ENCODE measurements at places on chromosomes 7 and 10.

GRCh38 chr10:27838361-27838760 lies 92.7 kb upstream of the MKX start:
- DNase-seq: no peak

DNA sequence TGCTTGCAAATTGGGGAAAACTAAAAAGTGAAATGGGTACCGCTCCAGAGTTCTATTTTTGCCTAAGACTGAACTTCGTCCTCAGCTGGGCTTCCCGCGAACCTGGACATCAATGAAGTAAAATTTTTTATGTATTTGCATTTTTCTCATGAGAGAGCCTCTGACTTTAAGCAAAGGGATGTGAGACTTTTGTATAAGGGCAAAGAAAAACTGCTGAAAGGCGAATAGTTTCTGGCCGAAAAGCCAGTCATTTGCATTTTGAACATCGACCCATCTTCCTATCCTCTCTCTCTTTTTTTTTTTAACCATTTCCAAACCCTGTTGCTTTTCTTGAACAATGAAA lies 573 bp downstream of the PMPCB start:
- DNase-seq: no peak

DNA sequence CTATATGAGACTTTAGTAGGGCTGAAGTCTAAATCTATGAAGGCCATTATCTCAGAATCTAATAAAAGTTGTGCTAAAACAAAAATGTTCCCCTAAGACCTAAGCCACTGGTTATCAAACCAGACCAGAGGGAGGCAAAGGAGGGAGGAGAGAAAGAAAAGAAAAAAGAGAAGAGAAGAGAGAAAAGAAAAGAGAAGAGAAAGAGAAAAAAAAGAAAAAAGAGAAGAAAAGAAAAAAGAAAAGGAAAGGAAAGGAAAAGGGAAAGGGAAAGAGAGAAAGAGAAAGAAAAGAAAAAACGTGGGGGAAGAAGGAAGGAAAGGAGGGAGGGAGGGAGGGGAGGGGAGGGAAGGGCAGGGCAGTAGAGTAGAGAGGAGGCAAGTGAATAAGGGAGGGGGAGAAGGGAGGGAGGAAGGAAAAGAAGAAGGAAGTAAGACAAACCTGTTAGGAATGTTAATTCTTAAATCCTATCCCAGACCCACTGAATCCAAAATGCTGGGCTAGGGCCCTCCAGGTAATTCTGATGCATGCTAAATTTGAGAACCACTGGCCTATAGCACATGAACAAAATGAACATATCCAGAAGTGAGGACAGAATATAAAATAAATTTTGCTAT lies 98.9 kb downstream of the TPK1 start:
- DNase-seq: no peak

DNA sequence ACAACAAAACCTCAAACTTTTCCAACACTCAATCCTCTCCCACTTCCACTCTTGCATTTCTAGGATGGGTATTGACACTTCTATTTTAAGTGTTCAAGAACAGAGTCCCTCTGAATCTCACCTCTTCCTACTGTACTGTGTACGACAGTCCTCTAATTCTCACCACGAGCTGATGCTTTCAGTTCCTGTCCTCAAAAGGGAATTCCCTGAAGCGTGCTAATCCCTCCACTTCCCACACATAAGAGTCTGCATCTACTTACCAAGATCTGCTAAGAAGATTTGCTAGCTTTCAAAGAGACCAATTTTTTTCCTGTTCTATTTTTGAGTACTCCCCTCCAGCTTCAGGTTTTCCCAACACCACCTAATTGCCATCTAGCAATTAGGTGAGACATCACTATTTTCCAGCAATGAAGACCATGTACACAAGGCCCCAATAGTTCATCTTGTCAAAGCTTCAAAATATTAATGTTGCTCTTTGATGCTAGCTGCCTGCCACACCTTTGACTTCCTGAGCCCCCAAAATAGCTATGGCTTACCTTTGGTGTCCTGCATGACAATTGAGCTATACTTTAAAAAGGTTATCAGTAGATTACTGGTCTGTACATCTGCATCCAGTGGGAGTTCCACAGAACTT lies 54.4 kb downstream of the ARMH3 start:
- no peak for DNase-seq

DNA sequence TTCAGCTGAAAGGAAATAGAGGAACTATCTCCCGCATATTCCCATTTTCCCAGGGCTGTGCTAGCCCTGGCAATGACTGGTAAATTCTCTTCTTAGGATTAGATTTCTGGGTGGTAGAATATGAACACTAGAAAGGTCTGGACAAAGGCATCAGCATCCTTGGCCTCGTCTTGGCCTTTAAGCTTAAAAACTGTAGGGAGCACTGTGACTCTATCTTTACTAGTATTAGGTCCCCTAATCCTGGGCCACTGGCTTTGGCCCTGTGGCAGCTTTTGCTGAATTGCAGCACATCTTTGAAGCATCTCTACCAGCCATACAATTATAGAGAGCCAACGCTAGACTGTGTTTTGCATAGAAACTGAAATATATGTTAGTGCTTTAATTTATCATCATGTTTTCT lies 41.5 kb upstream of the EBLN1 start:
- DNase-seq: no peak

- no peak for DNase-seq
These were observed 78.4 kb upstream of the UNC5B start for GRCh38 chr10:71133710-71134686.

DNA sequence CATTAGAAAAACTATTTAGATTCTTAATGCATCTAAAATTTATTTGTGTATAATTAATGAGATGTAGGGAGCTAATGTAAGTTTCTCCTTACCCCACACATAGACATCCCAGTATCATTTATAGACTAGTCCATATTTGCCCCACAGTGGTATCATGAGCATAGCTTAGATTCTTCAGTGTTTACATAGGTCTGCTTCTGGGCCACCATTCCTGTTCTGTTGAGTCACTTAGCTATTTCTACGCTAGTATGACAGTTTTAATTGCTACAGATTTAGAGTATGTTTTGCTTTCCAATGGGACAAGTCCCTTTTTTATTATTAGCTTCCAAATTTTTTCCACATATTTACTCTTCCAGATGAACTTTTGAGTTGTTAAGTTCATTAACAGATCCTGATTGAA lies 69.4 kb downstream of the MCMBP start:
- no peak for DNase-seq

- DNase-seq: no peak
These were observed 57.0 kb downstream of the P4HA1 start for GRCh38 chr10:73039635-73040034.

- DNase-seq: peak; percentile 12
These were observed 58.9 kb downstream of the SH2D4B start for GRCh38 chr10:80596391-80597257.

GRCh38 chr7:133742709-133743538 lies 384.2 kb upstream of the LRGUK start:
- DNase-seq: no peak

GRCh38 chr10:24690961-24691512 lies 32.6 kb downstream of the ARHGAP21 start:
- no peak for DNase-seq

- no peak for DNase-seq
These were observed 1.9 kb downstream of the UBN2 start for GRCh38 chr7:139232904-139233303.

GRCh38 chr10:7410862-7411670 lies at the start of gene SFMBT2:
Gene SFMBT2 (minus strand): TSS chr10:7411034. CDS start chr10:7381898, 29,136 bp downstream.
- DNase-seq: no peak

DNA sequence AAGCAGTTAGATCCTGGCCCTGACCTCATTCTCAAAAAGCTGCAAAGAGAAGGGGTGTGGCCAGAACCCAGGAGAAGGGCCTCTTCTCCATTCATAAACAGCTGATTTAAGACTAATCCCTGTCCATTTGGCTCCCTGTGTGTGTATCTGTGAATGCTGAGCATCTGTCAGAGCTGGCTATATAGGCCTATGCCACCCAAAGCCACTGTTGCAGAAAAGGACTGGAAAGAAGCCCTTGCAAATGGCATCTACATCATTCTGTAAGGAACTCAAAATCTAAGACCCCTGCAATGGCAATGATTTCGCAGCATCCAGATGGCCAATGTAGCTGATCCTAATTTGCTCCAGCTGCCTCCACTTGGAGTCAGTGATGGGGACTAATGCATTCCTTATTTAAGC lies 384.5 kb downstream of the KCNMA1 start:
- no peak for DNase-seq

- DNase-seq: no peak
These were observed 156.4 kb upstream of the MTPN start for GRCh38 chr7:136133551-136133950.

- no peak for DNase-seq
These were observed 17.4 kb downstream of the TRIM8 start for GRCh38 chr10:102661658-102662028.

DNA sequence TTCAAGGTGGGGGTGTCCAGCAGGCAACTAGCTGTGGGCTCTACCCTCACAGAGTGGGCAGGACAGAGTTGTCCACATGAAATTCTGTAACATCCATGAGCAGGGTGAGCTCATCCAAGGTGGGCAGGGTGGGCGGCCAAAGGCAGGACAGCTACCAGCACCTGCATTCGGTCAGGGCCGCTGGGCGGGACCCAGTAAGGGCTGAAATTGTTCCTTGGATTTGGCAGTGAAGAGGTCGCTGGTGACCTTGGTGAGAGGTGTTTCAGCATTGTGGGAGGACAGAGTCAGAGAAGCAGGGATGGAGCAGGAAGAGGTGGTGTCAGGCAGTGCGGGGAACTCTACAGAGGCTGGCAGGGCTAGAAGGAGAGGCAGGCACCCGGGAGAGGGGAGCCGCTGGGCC lies 23.9 kb downstream of the ADCYAP1R1 start:
- DNase-seq: no peak

GRCh38 chr7:50333221-50333651 lies 28.7 kb downstream of the IKZF1 start:
- DNase-seq: no peak

- DNase-seq: no peak
These were observed 1.6 kb downstream of the SUV39H2 start for GRCh38 chr10:14880229-14880628.

- no peak for DNase-seq
These were observed 30.0 kb upstream of the RAB11FIP2 start for GRCh38 chr10:118076705-118077104.

- peak; percentile 75 for DNase-seq
These were observed 86.1 kb downstream of the TRIM24 start for GRCh38 chr7:138546064-138546619.

- peak; percentile 72 for DNase-seq
These were observed 37.6 kb upstream of the TCF7L2 start for GRCh38 chr10:112912410-112912928.

DNA sequence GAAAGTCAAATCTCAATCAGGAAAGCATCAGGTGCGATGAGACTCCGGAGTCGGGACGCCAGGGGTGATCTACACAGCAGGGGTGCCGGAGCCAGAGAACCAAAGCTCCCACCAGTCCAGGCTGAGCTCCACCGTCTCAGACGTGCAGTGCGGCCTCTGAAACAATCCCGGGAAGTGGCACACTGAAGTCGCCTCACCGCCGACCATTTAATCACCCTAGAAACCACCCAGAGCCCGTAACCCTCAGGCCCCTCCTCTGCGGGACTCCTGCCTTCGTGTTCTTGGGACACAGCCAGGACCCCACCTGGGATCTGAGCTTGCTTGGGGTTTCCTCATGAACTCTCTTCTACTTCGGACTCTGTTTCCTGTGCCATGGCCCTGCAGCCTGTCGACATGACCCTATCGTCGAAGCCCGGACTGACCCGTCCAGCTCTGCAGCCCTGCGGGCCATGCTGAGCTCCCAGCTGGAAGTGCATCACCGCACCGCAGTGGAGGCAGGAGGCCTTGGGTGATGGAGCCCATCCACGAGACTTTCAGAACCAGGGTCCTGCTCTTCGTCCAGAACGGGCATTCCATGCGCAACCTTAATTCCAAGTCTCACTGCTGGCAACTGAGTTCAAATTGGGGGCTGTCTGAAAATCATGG lies 266.4 kb downstream of the PTPRN2 start:
- no peak for DNase-seq

DNA sequence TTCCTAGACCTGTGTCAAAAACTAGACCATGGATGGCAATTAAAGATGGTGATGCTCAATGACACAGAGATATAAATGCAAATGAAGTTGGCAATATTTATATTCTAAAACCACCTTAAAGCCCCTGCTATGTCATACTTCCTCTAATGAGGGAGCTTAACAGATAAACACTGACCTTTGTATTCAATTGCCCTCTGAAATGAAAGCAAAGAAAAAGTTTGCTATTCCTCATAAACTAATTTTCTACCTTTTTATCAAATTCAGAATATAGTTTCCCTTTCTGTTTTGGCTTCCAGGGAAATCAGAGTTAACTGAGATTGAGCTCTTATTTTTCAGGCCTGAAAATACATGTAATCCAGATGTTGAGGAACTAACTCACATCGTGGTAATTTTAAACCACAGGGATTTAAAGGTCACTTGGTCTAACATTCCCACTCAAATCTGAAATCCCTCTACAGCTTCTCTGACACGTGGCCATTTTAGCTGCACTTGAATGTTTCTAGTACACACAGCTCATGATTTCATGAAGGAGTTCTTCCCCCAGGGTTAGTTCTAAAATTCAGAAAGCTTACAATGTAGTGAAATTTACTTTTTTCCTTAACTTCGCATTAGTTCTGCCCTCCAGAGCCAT lies 37.9 kb upstream of the ABCB5 start:
- DNase-seq: no peak

GRCh38 chr7:82443547-82444219 lies at the start of gene CACNA2D1:
Gene CACNA2D1 (minus strand): TSS chr7:82443777.
- DNase-seq: no peak

- DNase-seq: no peak
These were observed 77.7 kb downstream of the OSBPL3 start for GRCh38 chr7:24902276-24902675.

GRCh38 chr7:149296368-149296767 lies 34.4 kb downstream of the ZNF783 start:
- no peak for DNase-seq

DNA sequence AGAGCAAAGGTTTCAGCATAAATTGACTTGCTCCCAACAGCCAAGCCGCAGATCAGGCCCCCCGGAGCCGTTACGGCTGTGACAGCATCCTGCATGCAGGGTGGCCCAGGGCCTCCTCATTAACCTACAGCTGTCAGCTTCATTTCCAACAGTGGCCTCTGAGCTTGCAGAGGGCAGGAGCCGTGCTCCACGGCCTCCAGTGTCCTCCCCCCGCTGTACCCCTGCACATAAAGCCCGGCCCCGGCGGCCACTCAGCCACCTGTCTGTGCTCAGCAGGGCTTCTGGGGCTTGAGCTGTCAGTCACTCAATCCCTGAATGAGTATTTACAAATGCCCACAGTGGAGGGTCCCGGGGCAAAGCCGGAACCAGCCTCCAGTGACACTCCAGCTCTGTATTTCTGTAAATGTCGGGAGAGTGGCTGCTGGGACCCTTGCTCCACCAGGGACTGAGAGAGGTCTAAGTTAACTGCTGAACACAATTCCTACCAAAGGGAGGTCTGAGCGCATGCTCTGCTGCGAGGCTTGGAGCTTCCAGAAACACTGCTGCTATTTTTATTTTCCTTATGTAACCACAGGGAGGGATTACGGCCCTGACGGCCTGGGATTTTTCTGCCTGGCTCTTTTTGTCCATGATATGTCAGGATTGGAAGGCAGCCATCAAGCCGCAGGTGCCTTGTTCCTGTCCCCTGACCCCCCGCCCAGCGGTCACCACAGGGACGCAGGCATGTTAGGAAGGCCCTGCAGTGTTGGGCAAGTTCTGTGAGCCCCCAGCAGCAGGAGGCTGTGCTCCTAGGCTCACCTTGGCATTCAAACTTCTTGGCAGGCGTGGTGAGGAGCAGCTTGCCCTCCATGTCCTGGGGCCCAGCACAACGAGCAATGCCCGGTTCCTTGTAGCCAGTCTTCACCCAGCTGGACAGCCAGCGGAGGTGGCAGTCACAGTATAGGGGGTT lies 165.0 kb downstream of the SLIT1 start:
- no peak for DNase-seq

GRCh38 chr7:150948791-150949251 lies 29.3 kb downstream of the KCNH2 start:
- DNase-seq: no peak

- no peak for DNase-seq
These were observed 23.0 kb downstream of the TMEM176A start for GRCh38 chr7:150823484-150824126.

All from glomerular endothelial cell (primary cell).